Inflammatory macrophage treated with lipopolysaccharide for 4 hours (primary cell): ENCODE measurements at places on chromosomes 16 and 17.
A peak's percentile ranks its signal among the peaks of the same experiment; 100 is the strongest.

DNA sequence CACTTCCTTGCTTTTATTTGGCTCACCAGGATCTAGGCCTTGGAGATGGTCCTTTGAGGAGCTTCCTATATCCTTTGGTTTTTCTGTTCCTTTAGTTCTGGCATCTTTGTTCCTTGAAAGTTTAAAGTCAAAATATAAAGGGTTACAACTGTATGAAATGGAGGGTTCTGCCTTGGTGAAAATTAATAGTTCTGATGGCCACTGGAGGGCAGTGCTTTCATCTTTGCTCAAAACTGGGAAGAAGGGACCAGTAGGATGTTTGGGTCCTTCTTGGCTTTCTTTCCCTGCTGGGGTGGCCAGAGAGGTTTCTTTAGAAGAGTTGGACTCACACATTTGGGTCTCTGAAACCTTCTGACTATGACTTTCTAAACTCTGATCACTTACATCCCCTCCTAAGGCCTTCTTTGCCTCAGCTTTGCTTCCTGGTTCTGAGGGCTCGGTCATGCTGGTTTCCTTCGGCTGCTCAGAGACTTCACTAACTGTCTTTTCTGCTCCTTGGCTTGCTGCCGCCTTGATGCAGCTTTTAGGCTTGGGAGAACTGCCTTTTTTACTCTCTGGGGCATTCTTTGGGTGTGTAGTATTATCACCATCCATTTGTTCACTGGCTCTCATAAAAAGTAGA, 10.9 kb upstream of the ITGA2B start:
- peak; percentile 9 for DNase-seq

DNA sequence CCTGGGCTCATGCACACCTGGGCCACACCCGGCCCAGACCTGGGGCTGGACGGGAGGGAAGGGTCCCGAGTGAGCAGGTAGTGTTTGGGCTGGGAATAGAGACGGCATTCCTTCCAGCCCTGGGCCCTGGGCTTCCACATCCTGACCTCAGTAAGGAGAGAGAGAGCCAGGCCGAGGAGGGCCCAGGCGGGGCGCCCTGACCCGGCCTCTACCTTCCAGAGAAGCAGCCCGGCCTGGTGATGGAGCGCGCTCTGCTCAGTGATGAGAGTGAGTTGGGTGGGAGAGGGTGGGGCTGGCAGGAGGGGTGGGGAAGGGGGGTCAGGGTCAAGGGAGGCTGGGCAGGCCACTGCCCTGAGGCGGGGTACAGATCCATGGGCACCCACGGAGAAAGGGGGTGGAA, 13.6 kb upstream of the MYO15B start:
- no peak for DNase-seq

- no peak for DNase-seq
Measured at GRCh38 chr17:63512896-63513644, 10.1 kb upstream of the KCNH6 start.

DNA sequence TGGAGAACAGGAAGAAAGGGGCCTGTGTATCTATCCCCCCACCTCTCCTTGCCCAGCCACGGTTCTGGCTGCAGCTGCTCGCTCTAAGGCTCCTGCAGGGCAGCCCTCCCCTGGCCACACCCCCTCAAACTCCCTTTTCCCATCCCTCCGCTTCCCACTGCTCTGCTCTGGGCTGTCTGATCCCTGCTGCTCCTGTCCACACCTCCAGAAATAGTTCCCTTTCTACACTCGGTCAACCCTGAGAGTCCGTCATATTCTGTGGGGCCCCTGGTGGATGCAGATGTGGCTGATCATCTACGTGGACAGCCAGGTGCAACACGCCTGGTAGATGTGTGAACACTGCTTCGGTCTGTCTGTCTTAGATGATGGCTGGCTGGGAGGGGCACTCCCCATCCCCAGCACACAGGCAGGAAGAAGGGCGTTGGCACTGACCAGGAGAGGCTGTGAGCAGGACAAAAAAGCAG, 19.3 kb upstream of the KRT19 start:
- DNase-seq = no peak

GRCh38 chr16:17589898-17590297, 119.1 kb upstream of the XYLT1 start:
- no peak for DNase-seq

DNA sequence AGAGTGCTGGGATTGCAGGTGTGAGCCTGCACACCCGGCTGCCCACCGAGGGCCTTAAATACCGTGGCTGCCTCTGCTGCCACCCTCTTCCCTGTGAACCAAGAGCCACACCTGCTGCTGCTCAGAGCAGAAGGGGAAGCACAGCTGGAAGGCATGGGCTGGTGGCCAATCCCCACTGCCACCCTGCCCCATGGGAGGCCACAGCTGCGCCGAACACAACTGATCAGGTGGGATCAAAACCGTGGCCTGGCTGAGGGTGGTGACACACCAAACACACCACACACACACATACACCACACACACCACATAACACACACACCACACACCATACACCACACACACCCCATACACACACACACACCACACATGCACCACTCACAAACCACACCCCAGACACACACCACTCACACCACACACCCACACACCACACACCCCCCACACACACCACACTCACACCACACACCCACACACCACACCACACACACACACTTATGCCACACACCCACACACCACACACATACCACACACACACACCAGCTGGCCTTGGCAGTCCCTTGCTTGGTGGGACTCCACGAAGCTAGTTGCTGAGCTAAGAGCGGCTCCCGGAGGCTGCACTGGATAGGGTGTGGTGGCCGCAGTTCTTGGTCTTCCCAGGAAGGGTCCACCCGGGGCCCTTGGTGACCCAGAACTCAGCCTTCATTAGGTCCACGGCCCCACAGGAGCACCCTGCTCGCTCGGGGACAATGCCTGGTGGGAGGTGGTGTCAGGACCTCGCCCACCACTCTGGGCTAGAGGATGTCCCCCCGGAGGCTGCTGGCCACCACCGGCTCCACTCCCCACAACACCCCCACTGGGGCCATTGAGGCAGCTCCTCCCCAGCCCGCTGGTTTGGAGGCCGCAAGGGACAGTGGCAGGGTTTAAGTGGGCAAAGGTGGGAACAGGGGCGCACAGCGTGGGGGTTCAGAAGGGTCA, 14.9 kb downstream of the CEP131 start:
- no peak for DNase-seq

- no peak for DNase-seq
Measured at GRCh38 chr16:3023415-3023668, 400 bp downstream of the HCFC1R1 start.

GRCh38 chr17:35808240-35808961, 883 bp upstream of the TAF15 start:
- no peak for DNase-seq

- DNase-seq = no peak
Measured at GRCh38 chr16:89911375-89911774, 7.3 kb upstream of the MC1R start.

GRCh38 chr16:71540-72401, 660 bp downstream of the RHBDF1 start:
- DNase-seq = no peak

DNA sequence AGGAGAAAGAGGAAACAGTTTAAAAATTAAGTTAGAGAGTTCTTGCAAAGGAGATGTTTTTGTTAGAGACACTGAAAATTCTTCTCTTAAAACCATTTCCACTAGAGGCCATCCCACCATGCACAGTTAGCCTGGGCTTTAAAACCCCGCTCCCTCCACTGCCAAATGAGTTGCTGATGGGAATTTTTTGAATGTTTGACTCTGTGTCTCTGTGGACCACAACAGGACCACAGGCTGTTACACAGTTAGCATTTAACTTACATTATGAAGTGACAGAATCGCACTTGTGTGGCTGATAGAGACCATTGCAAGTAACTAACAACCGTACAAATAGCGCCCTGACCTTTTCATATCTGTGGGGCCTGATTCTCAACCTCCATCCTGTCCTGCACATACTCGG, 74.7 kb upstream of the TBX2 start:
- DNase-seq = no peak

DNA sequence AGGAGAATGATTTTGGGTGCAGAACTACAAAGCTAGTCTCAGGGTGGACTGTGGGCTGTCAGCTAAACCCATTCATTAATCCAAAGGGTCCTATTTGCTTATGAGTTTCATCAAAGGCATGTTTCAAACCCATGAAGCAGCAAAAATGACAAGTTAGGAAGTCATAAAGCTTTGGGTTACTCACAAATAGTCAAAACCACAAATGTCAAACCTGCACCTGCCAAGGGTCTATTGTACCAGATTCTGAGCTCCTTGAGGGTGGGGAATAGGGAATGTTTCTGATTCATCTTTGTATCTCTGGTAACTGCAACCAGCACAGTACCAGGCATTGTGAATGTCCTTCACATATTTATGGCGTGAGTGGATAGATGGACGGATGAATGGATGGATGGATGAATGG, 317.7 kb downstream of the MAF start:
- no peak for DNase-seq

DNA sequence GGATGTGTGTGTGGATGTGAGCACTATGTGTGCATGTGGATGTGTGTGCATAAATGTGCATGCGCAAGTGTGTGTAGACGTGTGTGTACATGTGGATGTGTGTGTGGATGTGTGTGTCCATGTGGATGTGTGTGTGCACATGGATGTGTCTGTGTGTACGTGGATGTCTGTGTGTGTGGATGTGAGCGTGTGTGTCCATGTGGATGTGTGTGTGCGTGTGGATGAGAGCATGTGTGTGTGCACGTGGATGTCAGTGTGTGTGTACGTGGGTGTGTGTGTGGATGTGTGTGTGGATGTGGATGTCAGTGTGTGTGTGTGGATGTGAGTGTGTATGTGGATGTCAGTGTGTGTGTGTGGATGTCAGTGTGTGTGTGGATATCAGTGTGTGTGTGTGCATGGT, 63.6 kb upstream of the DOC2B start:
- no peak for DNase-seq

- DNase-seq = no peak
Measured at GRCh38 chr17:45828582-45829133, 16.0 kb upstream of the SPPL2C start.

- no peak for DNase-seq
Measured at GRCh38 chr17:83193336-83194185, 114.2 kb downstream of the METRNL start.

DNA sequence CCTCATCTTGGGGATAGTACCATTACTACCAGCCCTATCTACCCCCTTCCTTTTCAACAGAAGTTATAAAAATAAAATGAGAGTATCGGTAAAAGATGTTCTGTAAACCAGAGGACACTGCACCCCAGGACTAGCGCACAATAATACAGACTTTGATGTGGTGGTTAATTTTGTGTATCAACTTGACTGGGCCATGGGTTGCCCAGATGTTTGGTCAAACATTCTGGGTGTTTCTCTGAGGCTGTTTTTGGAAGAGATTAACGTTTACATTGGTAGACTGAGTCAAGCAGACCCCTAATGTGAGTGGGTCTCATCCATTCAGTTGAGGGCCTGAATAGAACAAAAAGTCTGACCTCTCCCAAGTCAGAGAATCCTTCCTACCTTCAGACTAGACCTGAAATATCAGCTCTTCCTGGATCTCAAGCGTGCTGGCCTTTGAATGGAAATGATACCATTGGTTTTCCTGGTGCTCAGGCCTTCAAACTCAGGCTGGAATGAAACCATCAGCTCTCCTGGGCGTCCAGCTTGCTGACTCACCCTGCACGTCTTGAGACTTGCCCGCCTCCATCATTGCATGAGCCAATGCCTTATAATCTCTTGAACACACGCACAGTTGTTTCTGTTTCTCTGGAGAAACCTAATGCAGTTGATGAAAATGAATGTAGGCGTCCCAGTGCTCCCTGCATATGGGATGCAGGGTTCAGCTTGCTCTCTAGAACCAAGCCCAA, 10.1 kb downstream of the MRM1 start:
- DNase-seq = peak; percentile 43

DNA sequence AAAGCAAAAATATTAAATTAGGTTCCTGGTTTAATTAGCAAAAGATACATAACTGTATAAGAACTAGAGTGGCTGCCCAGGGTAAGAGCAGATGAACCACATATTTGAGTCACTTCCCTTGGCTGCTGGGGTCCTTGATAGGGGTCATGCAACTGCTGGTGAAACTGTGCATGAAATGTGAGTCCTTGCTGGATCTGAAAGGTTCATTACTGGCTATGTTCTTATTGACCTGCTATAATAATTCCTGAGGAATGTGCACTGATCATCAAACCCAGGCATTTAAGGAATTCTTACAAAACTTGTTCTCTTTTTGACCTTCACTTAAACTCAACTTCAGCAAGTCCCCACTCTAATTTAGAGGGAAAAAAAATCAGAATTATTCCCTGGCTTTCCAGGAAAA, 183.4 kb downstream of the ZNF18 start:
- DNase-seq = no peak

- DNase-seq = no peak
Measured at GRCh38 chr17:74006371-74006770, 197.1 kb upstream of the RPL38 start.

GRCh38 chr16:58198803-58199411, 1.0 kb upstream of the CSNK2A2 start:
- no peak for DNase-seq

DNA sequence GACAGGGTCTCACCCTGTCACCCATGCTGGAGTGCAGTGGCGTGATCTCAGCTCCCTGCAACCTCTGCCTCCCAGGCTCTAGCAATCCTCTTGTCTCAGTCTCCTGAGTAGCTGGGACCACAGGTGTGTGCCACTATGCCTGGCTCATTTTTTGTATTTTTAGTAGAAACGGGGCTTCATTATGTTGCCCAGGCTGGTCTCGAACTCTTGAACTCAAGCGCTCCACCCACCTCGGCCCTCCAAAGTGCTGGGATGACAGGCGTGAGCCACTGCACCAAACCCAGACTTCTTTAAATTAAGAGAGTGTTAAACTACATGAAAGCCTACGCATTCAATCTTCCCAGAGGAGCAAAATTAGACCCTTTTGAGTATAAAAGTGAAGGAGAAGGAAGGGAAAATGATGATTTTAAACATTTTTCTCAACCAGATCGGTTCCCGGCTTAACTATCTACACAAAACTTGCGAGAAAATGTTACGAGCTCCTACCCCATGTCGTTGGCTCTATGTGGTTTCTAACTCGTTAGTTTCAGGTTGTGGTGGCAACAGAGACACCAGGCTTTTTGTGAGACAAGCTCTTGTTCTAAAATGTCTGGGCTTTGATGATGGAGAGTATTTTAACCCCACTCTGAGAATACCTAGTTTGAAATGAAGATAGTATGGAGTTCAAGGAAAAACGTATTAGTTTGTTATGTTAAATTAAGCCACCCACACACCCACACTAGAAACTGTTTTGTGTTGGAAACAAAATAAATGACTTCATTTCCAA, 26.3 kb downstream of the STAT5B start:
- no peak for DNase-seq

DNA sequence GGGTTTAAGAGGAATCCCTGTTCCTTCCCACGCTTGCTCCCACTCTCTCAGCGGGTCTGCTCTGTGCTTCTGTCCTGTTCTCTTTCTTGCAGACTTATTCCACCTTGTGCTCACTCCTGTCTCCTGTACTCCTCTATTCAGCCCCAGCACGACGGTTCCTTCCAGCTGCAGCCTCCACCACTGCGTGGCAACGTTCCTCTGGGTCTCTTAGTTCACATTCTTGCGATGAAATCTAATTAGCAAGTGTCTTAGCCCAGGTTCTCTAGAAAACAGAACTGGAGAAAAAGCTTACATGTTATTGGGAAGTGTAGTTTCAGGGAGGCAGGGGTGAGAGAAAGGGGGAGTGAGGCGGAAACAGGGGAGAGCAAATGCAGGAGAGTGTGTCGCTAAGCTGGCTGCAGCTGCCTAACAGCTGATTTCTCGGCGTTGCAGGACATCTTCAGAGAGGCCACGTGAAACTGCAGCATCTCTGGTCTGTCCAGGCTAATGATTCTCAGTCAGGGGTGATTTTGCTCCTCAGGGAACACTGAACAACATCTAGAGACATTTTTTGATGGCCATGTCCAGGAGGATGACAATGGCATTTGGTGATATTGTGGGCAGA, 213.2 kb upstream of the NLRP1 start:
- no peak for DNase-seq
